Fibroblast of mammary gland (primary cell): ENCODE measurements at places on chromosomes 7 and 10.
A peak's percentile ranks its signal among the peaks of the same experiment; 100 is the strongest.

- DNase-seq, result no peak
Measured at GRCh38 chr10:514137-514671, 175.3 kb downstream of the DIP2C start.

DNA sequence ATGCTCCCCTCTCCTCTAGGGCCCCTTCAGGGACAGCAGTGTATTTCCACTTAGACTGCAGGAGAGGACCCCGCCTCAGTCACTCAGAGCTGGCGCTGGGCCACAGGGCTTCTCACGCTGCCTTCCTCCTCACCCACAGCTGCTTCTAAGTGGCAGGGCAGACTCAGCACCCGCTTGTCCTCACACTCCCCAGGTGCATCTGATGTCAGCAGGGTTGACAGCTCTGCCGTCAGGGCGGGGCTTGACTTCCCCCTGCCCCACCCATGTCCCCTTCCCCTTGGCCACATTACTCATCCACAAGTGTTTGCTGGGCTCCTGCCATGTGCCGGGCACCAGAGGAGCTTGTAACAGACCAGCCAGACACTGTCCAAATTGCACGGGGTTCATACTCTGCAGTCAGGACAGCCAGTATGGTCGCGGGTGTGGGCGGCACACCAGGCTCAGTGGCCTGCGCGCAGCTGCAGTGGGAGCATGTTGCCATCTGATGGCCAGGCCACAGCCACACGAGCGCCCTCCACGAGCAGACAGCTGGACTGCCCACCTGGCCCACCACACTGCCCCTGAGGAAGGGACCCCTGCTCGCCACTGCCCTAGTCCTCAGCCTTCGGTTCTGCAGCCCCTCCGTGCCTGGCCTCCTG is 29.3 kb upstream of the TTYH3 start:
- no peak for DNase-seq

GRCh38 chr10:29850371-29850770 is 209.0 kb downstream of the JCAD start:
- no peak for DNase-seq

DNA sequence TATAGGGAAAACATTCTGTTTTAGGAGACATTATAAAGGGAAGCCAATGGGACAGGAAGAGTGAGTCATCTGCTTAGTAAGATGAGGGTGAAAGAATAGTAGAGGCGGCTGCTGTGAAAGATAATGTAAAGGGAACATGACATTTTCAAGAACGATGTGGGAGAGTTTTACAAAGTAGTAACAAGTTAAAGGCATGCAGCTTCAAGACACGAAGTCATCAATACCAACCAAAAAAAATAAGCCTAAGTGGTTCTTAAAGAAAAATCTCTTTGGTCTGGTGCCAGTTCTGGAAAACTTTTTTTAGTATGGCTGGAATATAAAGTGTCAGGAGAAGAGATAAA is 6.1 kb downstream of the GSTO1 start:
- DNase-seq, result peak; percentile 79

DNA sequence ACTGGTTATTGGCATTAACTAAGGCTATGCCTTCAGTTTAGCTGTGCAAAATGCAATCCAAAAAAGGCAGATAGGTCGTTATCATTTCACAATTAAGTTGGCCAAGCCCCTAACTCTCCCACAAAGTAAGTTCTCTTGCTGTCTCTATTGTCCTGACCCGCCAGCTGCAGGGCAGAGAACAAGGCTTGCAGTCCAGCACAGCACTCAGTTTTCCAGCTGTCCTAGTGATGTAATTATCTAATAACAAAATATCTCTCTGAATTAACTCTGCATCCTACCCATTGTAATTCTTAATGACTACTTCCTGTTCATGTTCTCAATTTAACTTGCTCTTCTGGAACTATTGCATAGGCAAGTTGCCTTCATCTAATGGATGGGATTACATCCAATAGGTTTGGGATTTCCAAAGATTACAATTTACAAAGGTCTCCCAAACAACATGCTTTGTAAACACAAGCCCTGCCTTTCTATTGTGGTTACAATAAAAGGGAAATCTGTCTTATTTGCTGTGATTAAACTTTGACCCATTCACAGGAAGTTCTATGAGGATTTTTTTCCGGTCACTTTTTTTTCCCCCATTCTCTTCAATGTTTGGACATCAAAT is 55.2 kb downstream of the CDK6 start:
- DNase-seq, result peak; percentile 26

DNA sequence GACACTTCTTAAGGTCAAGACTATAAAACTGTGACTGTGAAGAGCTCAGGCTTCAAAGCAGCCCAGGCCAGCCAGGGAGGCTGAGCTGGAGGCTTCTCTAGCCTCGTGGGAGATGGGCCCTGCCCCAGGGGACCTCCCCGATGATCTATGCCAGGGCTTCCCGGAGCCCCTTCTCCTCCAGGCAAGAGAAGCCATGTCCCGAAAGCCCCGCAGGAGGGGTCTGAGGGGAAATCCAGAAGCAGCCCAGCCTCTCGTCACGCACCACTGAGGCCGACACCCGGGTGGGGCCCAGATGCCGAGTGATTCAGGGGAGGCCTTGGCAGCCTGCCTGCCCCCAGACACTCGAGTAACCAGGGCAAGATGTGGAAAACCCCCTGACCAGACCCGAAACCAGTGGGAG is 63.7 kb downstream of the PROSER2 start:
- DNase-seq, result no peak

GRCh38 chr7:36210291-36210922 is 57.4 kb downstream of the EEPD1 start:
- DNase-seq, result no peak
